Calu3 (cell line): ENCODE measurements at places on chromosomes 1 and 21.

GRCh38 chr1:112309499-112309898, 86.5 kb upstream of the CTTNBP2NL start:
- no peak for DNase-seq

DNA sequence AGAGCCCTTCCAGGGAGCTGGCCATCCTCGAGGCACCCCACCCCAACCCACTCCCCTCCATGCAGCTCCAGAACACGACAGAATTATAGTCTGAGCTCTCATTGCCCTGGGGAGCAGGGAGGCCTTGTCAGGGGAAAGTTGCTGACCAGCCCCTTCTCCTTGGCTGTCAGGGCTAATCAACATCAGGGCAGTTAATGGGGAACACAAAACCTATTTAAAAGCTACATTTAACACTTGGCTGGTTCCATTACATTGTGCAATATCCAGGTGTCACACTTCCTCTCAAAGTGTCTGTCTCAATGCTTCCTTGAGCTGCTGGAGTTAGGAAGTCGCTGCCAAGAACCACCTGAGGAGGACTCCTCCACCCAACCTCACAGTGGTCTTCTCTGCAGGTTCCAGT, 111.8 kb upstream of the GRIK3 start:
- no peak for DNase-seq

DNA sequence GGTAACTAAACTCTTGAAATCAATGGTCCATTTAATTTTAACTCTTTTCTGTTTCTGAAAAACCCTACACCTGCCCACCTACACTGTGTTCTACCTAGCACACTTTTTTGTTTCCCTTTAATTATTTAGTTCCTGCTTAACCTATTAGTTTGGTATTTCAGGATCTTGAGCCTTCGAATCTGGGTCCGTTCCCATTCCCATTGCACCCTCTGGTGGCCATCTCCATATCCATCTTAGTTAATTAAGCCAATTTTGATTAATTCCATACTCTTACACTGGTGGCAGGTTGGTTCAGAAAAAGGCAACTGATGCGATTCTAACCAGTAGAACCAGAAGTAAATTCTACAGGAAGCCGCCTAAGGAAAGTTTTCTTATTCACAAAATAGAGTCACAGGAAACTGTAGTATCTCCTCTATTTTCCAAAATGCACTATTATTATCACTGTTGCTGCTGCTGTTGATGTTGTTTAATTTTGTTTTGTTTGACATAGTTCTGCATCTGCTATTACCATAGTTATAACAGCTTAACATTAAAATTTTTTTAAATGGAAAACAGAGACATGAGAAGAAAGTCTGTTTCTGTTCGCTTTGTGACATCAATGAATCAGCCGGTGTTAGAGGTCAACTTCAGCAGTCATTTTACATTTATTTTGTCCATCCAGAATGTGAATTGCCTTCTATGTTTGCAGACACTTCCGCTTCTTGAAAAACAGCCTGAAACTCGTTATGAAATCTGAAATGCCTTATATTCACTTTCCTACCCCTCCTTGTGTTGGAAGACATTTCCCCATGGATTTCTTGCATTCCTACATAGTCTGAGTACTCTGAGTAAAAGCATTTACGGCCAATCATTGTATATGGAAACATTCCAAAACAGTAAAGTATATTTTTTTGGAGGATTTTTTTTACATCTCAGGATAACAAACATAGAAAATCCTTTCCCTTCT, 115.5 kb upstream of the NCAM2 start:
- DNase-seq = peak; percentile 3

- DNase-seq = no peak
These were observed 3.0 kb downstream of the HLX start for GRCh38 chr1:220882061-220882891.

- DNase-seq = no peak
These were observed 20.0 kb downstream of the SLC16A4 start for GRCh38 chr1:110370827-110371226.

- DNase-seq = no peak
These were observed 124.6 kb upstream of the KRTAP19-8 start for GRCh38 chr21:31162827-31163226.

- DNase-seq = no peak
These were observed 13.8 kb downstream of the MIER1 start for GRCh38 chr1:66938613-66939012.

DNA sequence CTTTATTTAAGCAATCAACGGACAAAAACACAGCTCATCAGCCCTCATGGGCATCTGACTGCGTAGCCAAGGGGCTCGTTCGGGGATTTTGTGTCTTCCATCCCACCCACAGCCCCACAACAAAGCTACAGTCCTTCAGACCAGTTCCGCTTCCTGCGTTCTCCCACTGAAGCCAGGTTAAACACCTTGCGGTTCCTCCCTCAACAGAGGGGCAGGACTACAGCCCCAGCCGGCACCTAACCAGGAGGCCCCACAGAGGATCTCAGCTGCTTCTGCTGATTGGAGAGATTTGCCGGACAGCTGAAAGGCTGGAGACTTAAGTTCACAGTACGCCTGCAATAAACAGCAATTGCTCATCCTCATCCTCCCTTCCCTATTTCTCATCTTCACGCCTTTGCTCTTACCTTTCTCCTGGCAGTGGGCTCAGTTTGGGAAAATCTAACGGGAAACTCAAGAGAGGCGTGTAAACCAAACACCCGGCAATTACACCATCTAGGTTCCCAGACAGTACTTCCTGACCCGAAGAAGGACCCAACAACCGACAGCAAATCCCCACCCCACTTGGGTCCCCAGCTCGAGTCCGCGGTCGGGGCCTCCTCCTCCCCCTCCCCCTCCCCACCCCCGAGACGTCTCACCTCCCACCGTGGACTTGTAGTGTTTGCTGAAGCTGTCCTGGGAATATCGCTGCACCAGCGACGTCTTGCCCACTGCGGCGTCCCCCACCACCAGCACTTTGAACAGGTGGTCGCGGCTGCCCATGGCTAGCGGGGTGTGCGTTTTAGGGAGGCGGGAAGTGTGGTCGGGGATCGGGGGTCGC, 876 bp downstream of the RAB29 start:
- peak; percentile 5 for DNase-seq

GRCh38 chr21:45511007-45511406, 31.2 kb downstream of the SLC19A1 start:
- no peak for DNase-seq

DNA sequence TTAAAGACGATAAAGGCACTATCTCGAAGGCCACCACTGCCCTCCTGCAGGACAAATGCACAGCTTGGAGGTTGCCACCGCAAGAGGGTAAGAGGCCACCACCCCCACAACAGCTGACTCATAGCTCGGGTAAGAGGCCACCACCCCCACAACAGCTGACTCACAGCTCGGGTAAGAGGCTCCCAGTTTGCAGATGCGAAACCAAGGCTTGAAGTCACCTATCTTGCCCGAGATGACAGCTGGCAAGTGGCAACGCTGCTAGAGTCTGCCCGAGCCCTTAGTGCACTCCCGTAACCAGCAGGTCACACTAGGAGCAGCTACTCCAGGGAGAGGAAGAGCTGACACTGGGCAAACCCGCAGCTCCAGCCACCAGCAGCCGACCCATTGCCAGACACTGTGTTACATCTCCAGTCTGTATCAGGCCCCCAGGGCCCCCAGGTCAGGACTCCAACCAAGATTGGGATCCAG, 17.1 kb upstream of the SPSB1 start:
- DNase-seq = peak; percentile 73

DNA sequence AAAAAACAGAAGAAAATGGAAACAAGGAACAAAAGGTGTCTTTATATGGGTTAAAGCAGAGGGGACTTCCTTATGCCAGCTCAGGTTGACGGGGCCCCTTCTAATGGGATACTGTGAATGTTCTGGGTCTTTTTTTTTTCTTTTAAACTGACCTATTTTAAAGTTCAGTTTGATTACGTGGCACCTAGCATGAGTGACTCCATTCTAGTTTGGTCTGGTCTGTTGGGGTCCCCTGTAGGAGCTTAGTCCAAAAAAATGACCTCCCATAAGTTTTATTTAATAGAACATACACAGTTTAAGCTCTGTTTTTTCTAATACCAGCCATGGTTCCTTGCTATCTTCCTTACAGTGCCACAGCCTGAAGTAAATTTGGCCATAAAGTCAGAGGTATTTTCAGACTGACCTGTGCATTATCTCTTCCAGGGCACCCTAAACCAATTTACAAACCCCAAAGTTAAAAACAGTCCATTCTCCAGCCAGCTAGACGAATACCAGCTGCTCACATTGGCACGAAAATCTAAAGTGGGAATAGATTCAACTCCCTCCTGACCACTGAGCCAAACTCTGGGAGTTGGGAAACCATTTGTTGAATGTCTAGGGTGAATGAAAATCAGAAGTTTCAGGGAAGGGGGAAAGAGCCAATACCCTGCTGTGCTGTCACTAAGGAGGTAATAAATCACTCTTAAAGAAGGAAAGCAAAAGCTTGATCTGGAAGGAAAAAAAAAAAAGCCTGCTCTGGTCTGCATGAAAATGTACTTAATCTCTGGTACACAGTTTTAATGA, 42.4 kb downstream of the AKNAD1 start:
- DNase-seq = no peak

DNA sequence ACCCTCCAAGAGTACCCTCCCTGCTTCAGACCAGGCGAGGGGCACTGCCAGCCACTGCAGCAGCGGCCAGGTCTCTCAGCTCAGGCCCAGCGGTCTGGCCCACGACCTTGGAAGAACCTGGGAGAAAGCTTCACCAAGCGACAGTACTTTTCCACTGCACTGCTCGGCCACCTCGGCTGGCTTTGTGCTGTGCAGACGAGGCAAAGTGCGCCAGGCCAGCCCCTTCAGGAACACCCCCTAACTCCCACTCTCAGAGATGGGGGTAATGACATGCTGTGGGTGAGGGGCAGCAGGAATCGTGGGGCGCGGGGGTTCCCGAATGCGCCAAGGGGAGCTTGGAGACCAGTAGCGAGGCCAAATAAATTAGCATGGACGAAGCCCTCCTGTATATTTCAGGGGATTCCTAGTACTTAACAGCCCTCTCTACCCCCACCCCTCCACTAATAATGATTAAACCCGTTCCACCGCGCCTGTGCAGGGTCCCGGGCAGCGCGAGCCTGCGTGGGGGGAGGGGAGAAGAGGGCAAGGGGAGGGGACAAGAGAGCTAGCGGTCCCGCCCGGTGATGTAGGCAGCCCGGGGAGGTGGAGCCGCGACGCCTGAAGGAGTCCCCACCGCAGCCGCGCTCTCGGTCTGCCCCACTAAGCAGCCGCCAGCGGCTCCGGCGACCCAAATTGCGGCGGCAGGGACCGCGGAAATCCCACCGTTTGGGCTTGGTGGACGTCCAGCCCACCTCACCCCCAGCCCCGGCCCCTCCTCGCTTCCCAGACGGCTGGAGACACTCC, at the start of gene FAM43B:
Gene FAM43B (plus strand): TSS at position 629 of the 783 bp plus-strand sequence. CDS start 401 bp downstream, outside the sequence.
- no peak for DNase-seq

- DNase-seq = no peak
These were observed 22.0 kb downstream of the FOXO6 start for GRCh38 chr1:41383094-41383852.

- peak; percentile 34 for DNase-seq
These were observed at the start of gene CD1D for GRCh38 chr1:158180741-158181576. Gene CD1D (plus strand): TSS chr1:158180895. CDS start chr1:158181102, 207 bp downstream.

DNA sequence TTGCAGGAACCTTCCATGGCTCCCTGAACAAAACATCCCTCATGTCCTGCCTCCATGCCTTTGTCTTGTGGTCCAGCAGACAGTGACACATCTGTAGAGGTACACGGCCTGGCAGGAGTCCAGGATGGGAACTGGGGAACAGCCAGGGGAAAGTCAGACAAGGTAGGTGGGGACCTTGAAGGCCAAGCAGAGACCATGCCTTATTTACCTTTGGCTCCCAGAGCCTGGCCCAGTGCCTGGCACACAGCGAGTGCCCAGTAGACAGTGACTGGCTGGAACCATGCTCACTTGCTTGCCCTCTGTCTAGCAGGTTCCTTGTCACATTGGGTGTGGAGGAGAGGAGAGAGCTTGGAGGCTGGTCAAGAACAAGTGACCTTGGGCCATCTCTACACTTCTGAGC, 81.0 kb downstream of the BCAR3 start:
- no peak for DNase-seq

DNA sequence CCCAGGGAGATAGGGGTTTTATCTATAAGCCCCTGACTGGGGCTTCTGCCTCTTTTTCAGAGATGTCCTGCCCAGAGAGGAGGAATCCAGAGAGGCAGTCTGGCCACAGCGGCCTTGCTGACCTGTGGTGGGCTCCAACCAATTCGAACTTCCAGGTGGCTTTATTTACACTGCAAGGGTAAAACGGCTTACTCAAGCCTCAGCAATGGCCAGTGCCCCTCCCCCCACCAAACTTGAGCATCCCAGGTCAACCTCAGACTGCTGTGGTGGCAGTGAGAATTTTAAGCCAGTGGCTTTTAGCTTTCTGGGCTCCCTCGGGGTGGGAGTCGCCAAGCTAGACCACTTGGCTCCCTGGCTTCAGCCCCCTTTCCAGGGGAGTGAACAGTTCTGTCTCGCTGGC, 384.0 kb upstream of the BEND5 start:
- no peak for DNase-seq

- no peak for DNase-seq
These were observed 49.3 kb downstream of the SCP2 start for GRCh38 chr1:52976183-52977035.

GRCh38 chr21:15401331-15401730, 328.5 kb upstream of the USP25 start:
- DNase-seq = no peak

- DNase-seq = no peak
These were observed 81.6 kb upstream of the PBX1 start for GRCh38 chr1:164477343-164477742.

DNA sequence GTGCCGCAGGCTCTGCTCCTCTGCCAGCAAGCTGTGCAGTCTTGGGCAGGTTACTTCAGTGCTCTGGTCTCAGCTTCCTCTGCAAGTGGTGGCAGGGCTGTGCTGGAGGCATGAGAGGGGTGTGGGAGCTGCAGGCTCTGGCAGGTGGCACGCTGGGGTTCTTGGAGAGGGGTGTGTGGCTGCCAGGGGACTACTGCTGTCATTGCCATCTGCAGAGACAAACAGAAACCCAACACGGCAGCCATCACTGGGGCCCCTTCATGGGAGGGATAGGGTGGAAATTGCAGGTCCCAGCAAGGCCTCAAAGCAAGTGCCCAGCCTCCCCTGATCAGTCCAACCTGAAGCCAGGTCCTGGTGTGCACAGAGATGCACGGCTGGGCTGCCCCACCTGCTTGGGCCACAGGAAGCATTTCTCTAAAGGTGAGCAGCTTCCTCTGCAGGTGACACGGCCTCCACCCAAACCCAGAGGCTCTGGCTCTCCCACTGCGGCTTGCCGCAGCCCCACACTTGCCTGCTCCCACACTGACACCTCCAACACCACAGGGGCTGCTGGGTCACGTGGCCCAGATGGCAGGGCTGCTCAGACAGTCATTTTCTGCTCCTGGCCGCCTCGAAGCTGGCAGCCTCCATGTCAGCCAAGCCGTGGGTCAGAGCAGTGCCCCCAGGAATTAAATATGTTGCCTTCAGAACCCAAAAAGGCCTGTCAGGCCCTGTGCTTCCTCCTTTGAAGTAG, 4.1 kb upstream of the COL6A2 start:
- no peak for DNase-seq

GRCh38 chr1:230976825-230977747, 1.6 kb downstream of the TTC13 start:
- no peak for DNase-seq

DNA sequence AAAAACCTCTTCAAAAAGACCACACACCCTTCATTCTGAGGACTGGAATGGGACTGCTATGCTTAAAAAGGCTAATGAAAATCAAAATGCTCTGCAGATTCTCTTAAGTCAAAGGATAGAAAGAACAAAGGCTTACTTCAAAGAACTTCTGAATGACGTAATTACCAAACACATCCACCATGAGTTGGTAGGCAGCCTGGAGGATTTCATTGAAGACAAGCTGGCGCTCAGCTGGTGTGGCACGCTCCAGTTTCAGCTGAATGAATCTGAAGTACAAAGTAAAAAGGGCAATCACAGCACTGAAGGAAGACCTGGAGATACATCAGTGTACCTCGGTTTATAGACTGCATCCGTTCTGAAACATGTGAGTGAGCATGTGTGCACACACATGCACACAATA, 43.5 kb upstream of the SDC3 start:
- no peak for DNase-seq
